Thymus (tissue), 14 donors: ENCODE measurements at places on chromosomes 12 and 14.

GRCh38 chr12:46556105-46556559 lies 183.6 kb upstream of the SLC38A2 start:
- DNase-seq, result no peak
- H3K27me3 ChIP-seq, result no peaks in the 10 kb centered on the region
- H3K4me1 ChIP-seq, result no peaks in the 10 kb centered on the region
- H3K27ac ChIP-seq, result no peak overlapping the region
- H3K4me3 ChIP-seq, result no peak overlapping the region

DNA sequence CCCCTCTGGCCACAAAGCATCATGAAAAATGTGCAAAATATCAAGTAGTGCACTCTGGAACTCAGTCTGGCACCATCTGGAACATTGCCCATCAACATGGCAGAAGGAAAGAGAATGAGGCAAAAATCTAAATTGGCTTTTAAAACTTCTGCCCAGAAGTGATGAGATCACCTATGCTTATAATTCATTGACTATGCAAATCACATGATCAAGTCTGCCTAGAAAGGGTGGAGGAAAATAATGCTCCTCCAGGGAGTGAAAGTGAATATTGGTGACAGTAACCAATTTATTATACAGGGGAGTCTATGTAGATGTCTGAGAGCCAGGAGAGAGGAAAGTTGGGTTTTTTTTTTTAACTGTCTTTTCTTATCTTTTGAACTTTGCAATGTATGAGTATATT lies 73.3 kb upstream of the HIF1A start:
- H3K27me3 ChIP-seq, result no peaks in the 10 kb centered on the region
- H3K27ac ChIP-seq, result no peak overlapping the region
- no peak overlapping the region for H3K4me3 ChIP-seq

GRCh38 chr14:54188064-54188666 lies 208.6 kb upstream of the CDKN3 start:
- no peaks in the 10 kb centered on the region for H3K4me1 ChIP-seq
- H3K36me3 ChIP-seq, result no peaks in the 10 kb centered on the region
- H3K27ac ChIP-seq, result no peak overlapping the region
- H3K27me3 ChIP-seq, result no peaks in the 10 kb centered on the region

DNA sequence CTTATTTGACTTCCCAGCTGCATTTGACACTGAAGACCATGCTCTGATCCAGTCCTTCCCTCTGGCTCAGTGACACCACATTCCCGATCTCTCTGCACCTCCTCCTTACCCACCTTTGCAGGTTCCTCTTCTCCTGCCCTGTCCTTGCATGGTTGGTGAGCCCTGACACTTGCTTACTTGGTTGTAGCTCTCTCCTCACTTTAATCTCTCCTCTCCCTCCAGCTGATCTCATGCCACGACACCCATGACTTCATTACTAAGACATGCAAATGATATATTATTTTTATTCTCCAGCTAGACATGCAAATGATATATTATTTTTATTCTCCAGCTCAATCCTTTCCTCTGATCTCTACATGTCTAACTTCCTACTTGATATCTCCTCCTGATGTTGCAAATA lies at the start of gene SERPINA9:
SERPINA9 (minus strand) TSS at position 175 of the 400 bp plus-strand sequence. CDS start 6,357 bp downstream, outside the sequence.
- no peak within 1 kb of the TSS for H3K27ac ChIP-seq
- H3K4me3 ChIP-seq, result no peak within 1 kb of the TSS
- H3K27me3 ChIP-seq, result no peaks in the 10 kb centered on the region
- H3K36me3 ChIP-seq, result no peaks in the 10 kb centered on the region
- DNase-seq, result no peak

GRCh38 chr12:122076743-122077495 lies 1.6 kb upstream of the MLXIP start:
- H3K36me3 ChIP-seq, result no peaks in the 10 kb centered on the region
- H3K27me3 ChIP-seq, result no peaks in the 10 kb centered on the region
- DNase-seq, result no peak
- H3K4me1 ChIP-seq, result peaks cover 39% of the 10 kb centered on the region
- no peak overlapping the region for H3K4me3 ChIP-seq
- H3K27ac ChIP-seq, result no peak overlapping the region

DNA sequence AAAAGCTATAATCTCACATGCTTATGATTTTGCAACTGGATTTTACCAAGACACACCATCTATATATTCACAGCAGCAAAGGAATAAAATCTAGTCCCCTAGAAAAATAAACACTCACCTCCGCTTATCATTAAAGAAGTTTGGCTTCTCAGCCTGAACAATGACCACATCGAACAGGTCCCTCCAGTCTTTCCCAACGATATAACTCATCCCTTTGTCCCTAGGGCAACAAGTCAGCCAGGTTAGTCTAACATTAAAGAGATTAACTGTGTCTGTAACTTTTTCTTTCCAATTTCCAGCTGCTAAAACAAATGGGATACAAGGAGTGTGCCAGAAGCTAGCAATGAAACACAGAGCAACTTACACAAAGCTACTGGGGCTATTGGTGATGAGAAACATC lies 48.0 kb downstream of the NT5DC3 start:
- H3K4me3 ChIP-seq, result no peak overlapping the region
- no peak overlapping the region for H3K27ac ChIP-seq
- no peaks in the 10 kb centered on the region for H3K4me1 ChIP-seq
- no peak for DNase-seq
- no peaks in the 10 kb centered on the region for H3K36me3 ChIP-seq

DNA sequence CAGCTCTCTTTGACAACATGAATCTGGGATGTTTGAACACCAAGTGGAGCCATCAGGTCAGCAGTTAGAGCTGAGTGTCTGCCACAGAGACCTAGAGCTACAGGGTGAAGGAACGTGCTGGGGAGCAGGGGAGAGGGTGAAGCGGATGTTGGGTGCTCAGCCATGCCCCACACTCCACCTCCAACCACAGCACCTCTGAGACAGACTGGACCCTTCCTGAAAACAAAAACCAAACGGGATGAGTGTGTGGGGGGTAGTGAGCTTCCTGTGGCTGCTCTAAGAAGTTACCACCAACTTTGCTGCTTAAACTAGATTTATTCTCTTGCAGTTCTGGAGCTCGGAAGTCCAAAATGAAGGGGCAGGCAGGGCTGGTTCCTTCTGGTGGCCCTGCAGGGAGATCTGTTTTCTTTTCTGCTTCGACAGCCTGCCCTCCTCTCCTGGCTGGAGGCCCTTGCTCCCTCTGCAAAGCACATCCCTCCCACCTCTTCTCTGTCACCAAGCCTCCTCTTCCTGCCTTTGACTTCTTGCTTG lies 5.6 kb upstream of the GOLGA3 start:
- peaks cover 33% of the 10 kb centered on the region for H3K4me1 ChIP-seq
- H3K27ac ChIP-seq, result peak overlapping the region; percentile 99
- no peaks in the 10 kb centered on the region for H3K27me3 ChIP-seq
- peaks cover 43% of the 10 kb centered on the region for H3K36me3 ChIP-seq

DNA sequence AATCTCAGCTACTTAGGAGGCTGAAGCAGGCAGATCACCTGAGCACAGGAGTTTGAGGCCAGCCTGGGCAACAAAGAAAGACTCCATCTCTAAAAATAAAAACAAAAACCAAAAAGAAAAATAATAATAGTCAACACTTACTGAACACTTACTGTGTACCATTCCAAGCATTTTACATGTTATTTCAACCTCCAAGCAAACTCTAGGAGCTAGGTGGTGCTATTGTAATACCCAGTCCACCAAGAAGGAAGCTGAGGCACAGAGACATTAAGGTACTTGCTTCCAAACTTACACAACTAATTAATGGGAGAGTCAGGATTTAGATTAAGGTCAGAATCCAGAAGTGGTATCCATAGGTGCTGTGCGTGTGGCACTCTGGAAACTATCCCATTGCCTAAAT lies 13.7 kb upstream of the OR6J1 start:
- no peaks in the 10 kb centered on the region for H3K4me1 ChIP-seq
- H3K27me3 ChIP-seq, result no peaks in the 10 kb centered on the region
- H3K27ac ChIP-seq, result no peak overlapping the region
- H3K4me3 ChIP-seq, result no peak overlapping the region
- no peak for DNase-seq

- H3K27ac ChIP-seq, result no peak overlapping the region
- no peak overlapping the region for H3K4me3 ChIP-seq
- H3K4me1 ChIP-seq, result peaks cover 17% of the 10 kb centered on the region
- peaks cover 32% of the 10 kb centered on the region for H3K36me3 ChIP-seq
Observed at GRCh38 chr14:101854366-101854765, 92.9 kb downstream of the PPP2R5C start.

DNA sequence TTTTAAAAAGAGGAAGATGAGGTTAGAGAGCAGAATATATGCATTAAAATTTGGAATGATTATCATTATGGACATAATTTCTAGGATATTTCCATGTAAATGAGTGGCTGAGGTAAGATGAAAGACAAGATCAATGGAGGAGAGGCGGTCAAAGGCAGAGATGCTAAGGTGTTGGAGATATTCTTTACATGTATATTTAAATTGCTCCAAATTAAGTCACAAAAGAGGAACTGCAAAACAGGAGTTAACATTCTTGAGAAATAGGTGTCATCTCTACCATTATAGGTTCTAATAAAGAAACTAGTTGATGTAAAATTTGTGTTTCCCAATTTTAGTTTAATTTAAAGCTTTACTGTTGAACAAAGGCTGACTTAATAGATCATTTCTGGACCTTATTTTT lies 268.5 kb upstream of the PPFIA2 start:
- no peaks in the 10 kb centered on the region for H3K36me3 ChIP-seq
- H3K27ac ChIP-seq, result no peak overlapping the region
- no peak for DNase-seq
- H3K4me3 ChIP-seq, result no peak overlapping the region

DNA sequence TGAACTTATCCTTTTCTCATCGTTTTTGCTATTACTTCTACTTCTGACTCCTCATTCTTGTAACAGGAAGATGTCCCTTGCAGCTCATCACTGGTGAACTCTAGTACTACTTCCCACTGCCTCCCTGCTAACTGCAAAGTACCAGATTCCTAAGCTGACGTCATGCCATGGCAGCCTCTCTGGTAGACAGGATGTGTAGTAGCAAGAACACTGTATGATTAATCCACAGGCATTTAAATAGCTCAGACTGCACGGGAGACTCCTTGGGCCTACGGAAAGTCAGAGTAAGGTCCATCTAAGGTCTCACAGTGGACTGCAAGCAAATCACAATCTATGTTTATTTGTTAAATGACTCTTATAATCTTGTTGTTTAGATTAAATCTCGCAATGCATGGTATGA lies 43.5 kb downstream of the DNAI7 start:
- DNase-seq, result no peak
- no peaks in the 10 kb centered on the region for H3K36me3 ChIP-seq
- H3K4me3 ChIP-seq, result no peak overlapping the region

- no peak overlapping the region for H3K27ac ChIP-seq
- no peak overlapping the region for H3K4me3 ChIP-seq
- no peaks in the 10 kb centered on the region for H3K27me3 ChIP-seq
- no peaks in the 10 kb centered on the region for H3K36me3 ChIP-seq
Observed at GRCh38 chr12:43861840-43862150, 25.9 kb downstream of the TMEM117 start.

DNA sequence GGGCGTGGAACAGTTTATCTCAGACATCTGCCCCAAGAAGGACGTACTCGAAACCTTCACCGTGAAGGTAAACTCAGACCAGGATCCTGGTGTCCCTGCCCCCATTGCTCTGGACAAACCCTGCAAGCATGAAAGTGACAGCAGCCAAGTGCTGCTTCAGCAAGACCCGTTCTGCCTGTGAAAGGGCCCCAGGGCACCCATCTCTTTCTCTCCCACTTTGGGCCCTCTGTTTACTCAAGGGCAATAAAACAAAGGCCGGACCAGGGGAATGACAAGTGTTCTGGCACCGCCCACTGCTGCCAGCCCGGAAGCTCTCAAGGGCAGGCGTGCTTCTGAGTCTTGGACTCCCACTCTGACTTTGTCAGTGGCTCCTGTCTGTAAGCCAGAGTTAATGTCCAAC lies 35.3 kb downstream of the CD9 start:
- DNase-seq, result no peak
- H3K36me3 ChIP-seq, result no peaks in the 10 kb centered on the region
- H3K4me3 ChIP-seq, result no peak overlapping the region

DNA sequence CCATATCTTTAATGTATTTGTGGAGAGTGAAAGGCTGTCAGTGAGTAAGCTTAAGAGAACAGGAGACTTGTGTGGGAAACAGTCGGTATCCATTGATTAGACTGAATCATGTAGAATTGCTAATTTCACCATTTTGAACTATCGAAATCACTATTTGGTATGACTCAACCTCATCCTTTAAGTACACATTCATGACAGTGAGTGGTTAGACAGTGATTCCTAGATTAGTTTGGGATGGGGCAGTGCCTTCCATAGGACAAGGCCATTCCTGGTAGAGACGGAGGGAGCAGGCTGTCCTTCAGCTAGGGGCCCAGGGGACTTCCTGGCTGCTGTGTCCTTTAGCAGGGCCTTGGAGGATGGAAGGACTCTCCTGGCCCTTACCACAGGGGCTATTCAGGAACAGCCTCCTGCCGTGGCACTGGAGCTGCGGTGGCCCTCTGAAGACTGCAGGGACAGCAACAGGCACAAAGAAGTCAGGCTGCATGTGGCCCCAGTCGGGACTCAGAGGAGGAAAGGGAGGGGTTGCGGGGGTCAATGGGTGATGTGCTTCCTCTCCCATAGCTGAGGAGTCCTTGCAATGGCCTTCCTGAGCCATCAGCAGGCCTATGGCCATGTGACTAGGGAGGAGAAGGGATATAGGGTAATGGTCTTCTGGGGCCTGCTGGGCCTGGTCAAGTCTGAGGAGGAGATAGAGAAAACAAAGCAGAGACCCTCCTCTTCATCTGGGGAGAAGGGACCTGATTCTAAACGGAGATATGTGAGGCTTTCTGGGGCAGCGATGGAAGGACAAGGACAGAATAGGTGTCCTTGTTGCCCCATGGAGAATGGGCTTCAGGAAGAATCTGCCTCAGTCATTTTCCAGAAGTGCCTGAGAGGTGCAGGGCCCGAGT lies 11.2 kb downstream of the SERPINA1 start:
- no peak overlapping the region for H3K27ac ChIP-seq
- no peak overlapping the region for H3K4me3 ChIP-seq
- DNase-seq, result no peak
- no peaks in the 10 kb centered on the region for H3K4me1 ChIP-seq

DNA sequence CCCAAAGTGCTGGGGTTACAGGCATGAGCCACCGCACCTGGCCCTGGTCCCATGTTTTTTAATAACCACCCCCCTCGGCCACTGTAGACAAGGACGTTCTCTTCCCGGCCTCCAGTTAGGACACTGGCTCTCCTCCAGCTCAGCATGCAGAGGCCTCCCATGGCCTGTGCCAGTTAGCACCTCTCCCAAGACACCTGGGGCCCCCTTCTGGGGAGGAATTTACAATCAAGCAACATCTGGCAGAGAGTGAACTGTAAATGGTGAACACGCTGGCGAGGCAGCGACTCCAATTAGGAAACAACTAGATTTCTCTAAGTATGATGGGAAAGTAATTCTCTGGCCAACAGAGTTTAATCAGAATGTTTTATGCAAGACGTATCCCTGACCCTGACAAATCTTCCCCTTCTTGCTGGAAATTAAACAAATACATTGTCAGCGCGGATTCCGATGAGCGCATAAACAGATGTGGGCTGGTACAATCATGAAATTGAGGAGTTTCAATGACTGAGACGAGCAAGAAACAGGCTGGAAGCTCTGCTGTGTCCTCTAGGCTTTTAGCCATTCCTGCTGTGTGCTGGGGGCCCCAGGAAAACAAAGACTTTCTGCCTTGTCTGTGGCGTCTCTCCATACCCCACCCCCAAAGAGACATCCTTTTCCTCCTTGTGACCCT lies 61.7 kb upstream of the DLK1 start:
- H3K36me3 ChIP-seq, result no peaks in the 10 kb centered on the region
- H3K4me1 ChIP-seq, result peaks cover 15% of the 10 kb centered on the region
- H3K27ac ChIP-seq, result peak overlapping the region; percentile 12
- no peak overlapping the region for H3K4me3 ChIP-seq
- no peak for DNase-seq
- no peaks in the 10 kb centered on the region for H3K27me3 ChIP-seq
